Activated CD4-positive, alpha-beta T cell treated with anti-CD3 and anti-CD28 coated beads, Interleukin-2, Interleukin-4, amounts not matched to agents 100 ng/mL and 50 ng/mL, durations not matched to agents 16 hours and 8 hours (primary cell): ENCODE measurements at places on chromosomes 7 and 10.

DNA sequence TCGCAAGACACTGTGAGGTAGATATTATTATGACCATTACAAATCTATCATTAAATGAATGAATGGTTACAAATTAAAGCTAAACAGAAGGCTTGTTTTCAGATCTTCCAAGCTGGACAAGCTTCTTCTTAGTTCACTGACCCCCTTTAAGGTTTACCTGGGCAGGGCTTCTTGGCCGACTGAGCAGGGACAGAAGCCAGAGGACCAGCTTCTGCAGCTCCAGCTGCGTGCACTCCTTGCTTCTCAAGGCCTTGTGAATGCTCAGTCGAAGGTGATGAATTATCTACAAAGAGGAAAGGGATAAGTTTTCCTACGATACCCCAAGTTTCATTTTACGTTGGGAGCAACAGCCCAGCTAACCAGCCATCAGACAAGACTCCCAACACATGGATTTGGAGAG lies 9.3 kb downstream of the ZC3HAV1L start:
- DNase-seq: no peak

- DNase-seq: no peak
These were observed 4.6 kb upstream of the CYP3A4 start for GRCh38 chr7:99788554-99788953.

- no peak for DNase-seq
These were observed 267.3 kb upstream of the NPVF start for GRCh38 chr7:25495342-25496250.

GRCh38 chr7:72099784-72100183 lies 312.4 kb downstream of the CALN1 start:
- DNase-seq: no peak

GRCh38 chr7:120189623-120190022 lies 83.4 kb upstream of the KCND2 start:
- no peak for DNase-seq

GRCh38 chr7:116501425-116502167 lies 2.1 kb downstream of the CAV2 start:
- no peak for DNase-seq

GRCh38 chr10:110612087-110612486 lies 32.0 kb upstream of the RBM20 start:
- DNase-seq: peak; percentile 39

DNA sequence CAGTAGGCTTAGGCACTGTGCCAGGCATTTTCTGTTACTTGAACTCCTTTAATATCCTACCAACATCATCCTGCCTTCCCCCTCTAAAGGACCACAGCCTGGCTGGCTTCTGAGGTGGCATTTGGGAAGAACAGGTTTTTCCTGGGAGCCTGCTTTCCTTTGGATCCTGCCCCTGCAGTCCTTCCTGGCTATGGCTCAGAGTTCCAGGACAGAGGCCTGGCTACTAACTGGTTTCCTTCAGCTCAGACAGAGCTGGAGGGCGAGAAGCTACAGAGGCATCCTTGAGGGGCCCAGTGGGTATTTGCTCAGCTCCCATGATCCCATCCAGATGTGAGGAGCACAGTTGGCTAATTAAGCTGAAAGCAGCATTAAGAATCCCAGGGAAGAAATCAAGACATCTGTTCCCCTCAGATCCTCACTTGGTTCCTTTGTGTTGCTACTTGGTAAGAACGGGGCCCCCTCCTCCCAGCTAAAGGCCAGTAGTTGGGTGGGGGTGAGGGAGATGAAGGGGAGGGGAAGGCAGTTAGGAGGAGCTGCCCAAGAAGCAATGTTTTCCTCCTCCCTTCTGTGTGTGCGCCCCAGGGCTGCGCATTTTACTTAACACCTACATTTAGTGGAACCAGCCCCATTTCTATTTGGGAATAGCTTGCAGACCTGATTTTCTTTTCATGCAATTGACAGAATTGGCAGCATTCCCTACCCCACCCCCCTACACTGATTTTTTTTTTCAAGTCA lies 142.6 kb upstream of the SORCS3 start:
- no peak for DNase-seq

GRCh38 chr10:3781468-3782145 lies 3.4 kb downstream of the KLF6 start:
- DNase-seq: peak; percentile 57

- no peak for DNase-seq
These were observed 19.1 kb downstream of the BET1 start for GRCh38 chr7:93985101-93985500.
